ENCODE measurements at places on chromosomes 16 and 17.

- DNase-seq, result no peak
Measured at GRCh38 chr16:51159296-51159695, 8.2 kb upstream of the SALL1 start.

DNA sequence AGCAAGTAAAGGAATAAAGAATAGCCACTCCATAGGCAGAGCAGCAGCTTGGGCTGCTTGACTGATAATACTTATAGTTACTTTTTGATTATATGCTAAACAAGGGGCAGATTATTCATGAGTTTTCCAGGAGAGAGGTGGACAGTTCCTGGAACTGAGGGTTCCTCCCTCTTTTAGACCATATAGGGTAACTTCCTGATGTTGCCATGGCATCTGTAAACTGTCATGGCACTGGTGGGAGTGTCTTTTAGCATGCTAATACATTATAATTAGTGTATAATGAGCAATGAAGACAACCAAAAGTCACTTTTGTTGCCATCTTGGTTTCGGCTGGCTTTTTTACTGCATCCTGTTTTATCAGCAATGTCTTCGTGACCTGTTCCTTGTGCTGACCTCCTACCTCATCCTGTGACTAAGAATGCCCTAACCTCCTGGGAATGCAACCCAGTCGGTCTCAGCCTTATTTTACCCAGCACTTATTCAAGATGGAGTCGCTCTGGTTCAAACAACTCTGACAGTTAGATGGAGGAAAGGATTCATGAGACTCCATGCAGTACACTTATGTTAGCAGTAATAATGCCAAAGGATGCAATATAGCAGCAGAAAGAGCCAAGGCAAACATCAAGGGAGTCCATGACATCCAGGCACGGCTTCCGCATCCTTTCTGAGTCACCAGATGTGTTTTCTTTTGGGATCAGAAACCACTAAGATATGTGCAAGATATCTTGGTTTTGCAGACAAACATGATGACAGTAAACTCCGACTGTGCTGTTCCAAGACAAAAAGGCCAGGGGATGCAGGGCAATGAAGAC lies 55.8 kb upstream of the B4GALNT2 start:
- no peak for DNase-seq

- no peak for DNase-seq
Measured at GRCh38 chr17:50918071-50918932, 52.1 kb upstream of the TOB1 start.

DNA sequence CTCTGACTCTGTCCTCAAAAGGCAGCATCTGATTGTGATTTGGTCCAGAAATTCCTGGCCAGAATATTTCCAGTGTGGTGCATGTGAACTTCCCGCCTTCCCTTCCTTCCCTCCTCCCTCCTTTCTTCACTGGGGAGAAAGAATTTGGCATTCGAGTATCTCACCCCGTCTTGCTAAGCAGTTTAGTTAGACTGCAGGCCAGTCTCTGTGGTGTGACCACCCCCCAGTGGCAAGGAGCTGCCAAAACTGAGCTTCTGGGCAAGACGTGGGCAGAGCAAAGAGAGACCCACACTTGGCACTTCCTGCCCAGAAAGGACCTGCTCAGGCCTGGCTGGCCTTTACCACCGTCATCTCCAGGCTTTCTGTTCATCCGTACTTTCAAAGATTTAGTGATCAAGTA lies 36.4 kb downstream of the SNX20 start:
- DNase-seq, result no peak

- peak; percentile 23 for DNase-seq
Measured at GRCh38 chr17:47992216-47992615, 21.3 kb downstream of the CDK5RAP3 start.

DNA sequence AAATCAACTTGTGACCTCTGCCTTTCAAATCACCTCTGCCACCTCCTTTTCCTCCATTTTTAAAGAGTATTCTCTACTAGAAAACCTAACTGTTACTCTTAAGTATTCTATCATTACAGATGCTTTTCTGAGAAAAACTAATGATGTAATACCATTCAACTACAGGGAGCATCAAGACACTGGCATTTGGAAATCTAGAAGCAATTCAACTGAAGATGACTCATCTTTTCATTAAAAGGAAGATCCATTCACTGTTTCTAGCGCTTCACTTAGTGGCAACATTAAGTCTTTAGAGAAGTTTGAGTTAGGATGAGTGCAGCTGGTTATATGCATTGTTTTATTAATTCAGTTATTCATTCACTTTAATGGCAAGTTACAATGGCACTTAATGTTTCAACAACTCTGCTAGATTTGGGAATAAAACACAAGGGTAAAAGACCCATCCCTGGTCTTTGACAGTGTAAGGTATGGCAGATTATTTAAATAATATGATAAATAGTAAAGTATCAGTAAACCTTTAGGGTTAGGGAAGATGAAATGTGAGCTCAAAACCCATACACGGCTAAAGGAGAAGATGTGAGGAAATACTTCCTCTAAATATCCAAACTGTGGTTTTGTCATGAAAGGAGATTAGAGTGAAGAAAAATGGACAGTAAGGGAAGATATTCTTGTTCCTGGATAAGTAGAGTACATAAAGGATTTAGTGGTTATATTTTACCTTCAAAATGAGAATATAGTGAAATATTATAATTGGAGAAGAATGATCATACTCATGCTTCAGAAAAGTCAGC lies 61.7 kb downstream of the KCNJ2 start:
- no peak for DNase-seq

DNA sequence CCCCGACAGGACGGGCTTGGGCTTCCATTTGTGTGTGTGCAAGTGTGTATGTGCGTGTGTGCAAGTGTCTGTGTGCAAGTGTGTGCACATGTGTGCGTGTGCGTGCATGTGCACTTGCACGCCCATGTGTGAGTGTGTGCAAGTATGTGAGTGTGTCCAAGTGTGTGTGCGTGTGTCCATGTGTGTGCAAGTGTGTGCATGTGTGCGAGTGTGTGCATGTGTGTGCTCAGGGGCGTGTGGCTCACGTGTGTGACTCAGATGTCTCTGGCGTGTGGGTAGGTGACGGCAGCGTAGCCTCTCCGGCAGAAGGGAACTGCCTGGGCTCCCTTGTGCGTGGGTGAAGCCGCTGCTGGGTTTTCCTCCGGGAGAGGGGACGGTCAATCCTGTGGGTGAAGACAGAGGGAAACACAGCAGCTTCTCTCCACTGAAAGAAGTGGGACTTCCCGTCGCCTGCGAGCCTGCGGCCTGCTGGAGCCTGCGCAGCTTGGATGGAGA lies 23.1 kb upstream of the ITGAX start:
- no peak for DNase-seq

DNA sequence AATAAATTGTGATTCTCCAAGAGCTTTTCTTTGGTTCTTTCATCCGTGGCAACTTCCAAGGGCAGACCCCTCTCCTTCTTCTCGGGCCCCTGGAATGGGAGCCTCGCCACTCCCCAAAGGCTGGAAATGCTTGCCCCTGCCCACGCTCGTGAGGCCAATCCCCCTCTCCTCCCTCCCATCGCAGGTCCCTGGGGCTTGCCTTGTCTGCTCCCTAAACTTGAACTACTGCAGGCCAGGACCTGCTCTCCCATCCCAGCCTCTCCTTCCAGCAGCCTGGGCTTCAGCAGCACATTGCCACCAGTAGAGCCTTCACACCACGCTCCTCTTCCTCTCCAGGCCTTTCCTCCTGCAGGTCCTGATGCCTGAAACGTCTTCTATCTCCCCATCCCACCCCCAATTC lies 11.1 kb downstream of the PITPNM3 start:
- no peak for DNase-seq

GRCh38 chr16:30521476-30521872 lies 4.9 kb downstream of the ZNF768 start:
- DNase-seq, result no peak

GRCh38 chr17:64505340-64506200 lies 519 bp downstream of the DDX5 start:
- peak; percentile 87 for DNase-seq

DNA sequence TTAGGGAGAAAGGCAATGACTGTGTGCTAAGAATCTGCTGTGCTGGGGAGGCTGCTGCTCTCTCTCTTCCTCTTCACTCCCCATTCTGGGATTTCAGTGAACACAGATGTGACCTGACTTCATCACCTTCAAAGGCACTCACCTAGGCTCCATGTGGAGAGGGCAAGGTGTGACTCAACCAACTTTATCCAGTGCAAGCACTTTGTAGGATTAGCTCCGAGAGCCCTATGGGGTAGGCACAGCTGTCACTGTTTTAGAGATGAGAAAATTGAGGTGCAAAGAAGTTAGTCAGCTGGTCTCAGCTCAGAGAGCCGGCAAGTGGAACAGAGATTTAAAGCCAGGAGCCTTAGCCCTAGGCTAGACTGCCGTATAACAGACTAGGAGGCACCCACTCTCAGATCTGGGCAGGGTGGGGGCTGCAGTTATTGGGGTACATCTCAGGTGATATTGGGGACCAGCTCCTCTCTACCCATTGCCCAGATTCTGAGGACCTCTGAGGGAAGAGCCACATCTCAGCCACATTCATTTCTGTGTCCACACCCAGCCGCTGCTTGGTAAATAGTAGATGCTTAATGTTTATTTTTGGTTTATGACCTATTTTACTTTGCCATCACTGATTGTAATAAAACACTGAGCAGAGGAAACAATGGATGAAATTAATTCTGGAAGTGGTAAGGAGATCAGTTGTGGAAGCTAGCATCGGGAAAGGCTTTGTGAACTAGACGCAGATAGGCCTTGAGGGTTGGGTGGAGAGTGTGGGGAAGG lies 138.8 kb downstream of the CCDC182 start:
- DNase-seq, result no peak

DNA sequence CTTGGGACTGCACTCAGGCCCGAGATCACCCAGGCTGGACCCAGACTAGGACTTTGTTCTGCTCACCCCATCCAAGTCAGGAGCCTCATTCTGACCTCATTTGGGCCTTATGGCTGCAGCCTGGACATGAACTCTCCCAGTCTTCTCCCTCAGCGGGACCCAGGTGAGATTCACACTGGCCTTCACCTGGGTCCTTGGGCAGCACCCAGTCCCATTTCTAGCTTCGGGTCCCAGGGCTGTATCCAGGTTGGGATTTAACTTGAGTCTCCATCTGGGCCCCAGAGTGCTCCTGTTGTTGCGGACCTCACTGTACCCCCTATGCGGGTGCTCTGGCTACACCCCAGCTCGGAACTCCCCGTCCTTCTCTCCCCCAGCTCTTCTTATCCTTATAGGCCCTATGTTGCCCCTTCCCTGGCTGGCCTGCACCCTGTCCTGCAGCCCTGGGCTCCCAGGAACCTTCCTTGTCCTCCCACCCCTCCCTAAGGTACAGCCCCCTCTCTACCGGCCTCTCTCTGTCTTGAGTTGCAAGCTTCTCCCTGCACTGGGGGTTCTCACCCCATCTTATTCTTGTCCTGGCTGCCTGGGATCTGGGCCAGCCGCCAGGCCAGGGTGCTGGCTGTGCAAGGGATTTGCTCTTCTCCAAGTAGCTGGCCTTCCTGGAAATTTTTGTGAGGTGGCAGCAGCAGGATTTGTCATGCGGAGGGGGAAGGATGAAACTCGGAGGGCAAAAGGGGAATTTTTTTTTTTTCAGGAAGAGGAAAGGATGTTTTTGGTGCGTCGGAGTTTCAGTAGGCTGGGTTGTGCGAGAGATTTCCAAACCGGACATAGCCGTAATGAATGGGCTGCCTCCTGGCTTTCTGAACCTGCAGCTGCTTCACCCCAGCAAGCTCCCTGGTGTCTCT lies 904 bp downstream of the MAP2K3 start:
- no peak for DNase-seq

GRCh38 chr16:66131156-66131807 lies 235.2 kb upstream of the CDH5 start:
- no peak for DNase-seq

DNA sequence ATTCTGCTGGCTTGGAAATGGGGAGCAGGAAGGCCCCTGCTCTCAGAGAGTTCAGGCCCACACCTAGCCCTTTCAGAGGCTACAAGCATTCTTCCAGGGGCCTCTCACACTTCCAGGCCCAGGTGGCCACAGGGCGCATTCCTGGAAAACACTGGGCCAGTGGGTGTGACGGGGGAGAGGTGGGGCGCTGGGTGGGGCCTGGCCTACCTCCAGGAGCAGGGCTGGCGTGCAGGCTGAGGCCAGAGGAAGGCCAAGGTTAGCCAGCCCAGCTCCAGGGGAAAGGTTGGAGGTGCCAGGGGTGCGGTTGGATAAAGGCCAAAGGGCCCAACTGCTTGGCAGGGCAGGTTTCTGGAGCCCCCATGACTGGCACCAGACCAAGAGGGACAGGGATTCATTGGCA lies 198.2 kb downstream of the MAF start:
- no peak for DNase-seq

GRCh38 chr16:3857189-3858043 lies 23.1 kb downstream of the CREBBP start:
- no peak for DNase-seq

All from NCI-H1092 treated with DMSO at 0.1 percent for 48 hours (cell line).